ENCODE measurements at places on chromosomes 11 and 22. TPM values are rescaled to one million over a fixed set of nuclear protein-coding genes. Genes with fewer than 3 reads are reported as not detected.

The OR4C5 gene
- not detected for total RNA-seq

The PIWIL4 gene
- total RNA-seq = 0.18 TPM

The MS4A2 gene
- not detected for total RNA-seq

The HORMAD2 gene
- total RNA-seq = not detected

The DEPDC7 gene
- total RNA-seq = 0.56 TPM

The ARVCF gene
- total RNA-seq = 53.3 TPM

The MMP20 gene
- total RNA-seq = not detected

The CRYBA4 gene
- not detected for total RNA-seq

The TEAD1 gene
- total RNA-seq = 15.5 TPM

The OR51A7 gene
- not detected for total RNA-seq

The SLC17A6 gene
- not detected for total RNA-seq

The JRKL gene
- 6.1 TPM for total RNA-seq

The HEPACAM gene
- under 0.01 TPM for total RNA-seq

The TRPM5 gene
- not detected for total RNA-seq

The TSPAN32 gene
- total RNA-seq = not detected
